Activated effector memory CD4-positive, alpha-beta T cell treated with anti-CD3 and anti-CD28 coated beads, Interleukin-2, amount 50 U/mL, for 16 hours (primary cell): ENCODE measurements at places on chromosomes 6 and 20.

DNA sequence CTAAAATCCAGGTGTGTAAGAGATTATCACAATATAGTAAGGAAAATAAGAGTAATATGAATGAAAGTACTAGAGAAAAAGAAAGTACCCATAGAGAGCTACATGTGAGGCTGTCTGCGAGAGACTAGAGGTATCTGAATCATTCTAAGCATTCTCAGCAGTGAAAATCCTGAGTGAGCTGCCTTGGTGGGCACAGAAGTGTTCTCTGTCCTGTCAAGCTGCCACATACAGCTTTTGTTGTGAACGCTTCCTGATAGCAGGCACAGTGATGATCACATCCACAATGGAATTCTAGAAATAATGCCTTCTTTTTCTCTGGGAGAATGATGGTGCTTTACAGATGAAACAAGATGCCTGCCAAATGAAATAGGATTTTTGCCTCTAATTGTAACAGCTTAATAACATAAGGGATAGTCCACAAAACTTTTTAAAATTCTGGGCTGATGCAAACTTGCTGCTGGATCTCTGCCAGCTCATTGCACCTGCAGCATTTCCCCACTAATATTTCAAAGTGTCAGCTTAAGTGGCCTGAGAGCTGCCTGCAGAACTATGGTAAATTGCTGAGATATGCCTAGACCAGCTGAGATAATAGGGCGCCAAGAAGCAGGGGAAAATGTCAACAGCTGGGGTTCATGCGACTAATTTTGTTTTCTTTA lies 620.5 kb downstream of the DOK5 start:
- no peak for DNase-seq

- no peak for DNase-seq
These were observed 280.9 kb downstream of the PRL start for GRCh38 chr6:22015944-22016343.

DNA sequence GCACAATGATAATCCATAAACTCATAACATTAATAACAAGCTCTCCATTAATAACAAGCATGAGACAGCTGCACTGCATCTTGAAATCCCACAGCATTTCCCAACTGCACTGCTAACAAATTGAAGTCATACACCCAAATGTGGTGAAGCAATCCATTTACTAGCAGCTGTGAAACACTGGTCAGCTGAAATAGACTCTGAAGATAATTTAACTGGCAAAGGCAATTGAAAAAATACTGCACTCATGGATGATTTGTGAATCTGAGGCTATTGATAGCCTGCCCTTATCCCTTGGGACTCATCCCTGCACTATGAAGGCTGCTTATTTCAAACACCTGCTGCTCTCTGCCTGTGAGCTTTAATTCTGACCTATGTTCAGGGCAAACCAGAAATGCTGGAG lies 49.1 kb upstream of the PLCB1 start:
- no peak for DNase-seq

GRCh38 chr20:48725555-48725991 lies 102.2 kb downstream of the PREX1 start:
- DNase-seq = no peak
